ENCODE measurements at places on chromosomes 2 and 18. TPM values are rescaled to one million over a fixed set of nuclear protein-coding genes. Genes with fewer than 3 reads are reported as not detected.

COL4A3 gene
- total RNA-seq = 16.2 TPM

RBBP8 gene
- 27.7 TPM for total RNA-seq

CSRNP3 gene
- 3.1 TPM for total RNA-seq

FARSB gene
- 10.1 TPM for total RNA-seq

RIT2 gene
- not detected for total RNA-seq

LIMS3 gene
- total RNA-seq = 7.9 TPM

OTOS gene
- not detected for total RNA-seq

CHRNG gene
- not detected for total RNA-seq

FER1L5 gene
- 0.25 TPM for total RNA-seq

EFHD1 gene
- total RNA-seq = 1.1 TPM

CMPK2 gene
- 2.1 TPM for total RNA-seq

CCDC150 gene
- total RNA-seq = 6.7 TPM

ALPI gene
- not detected for total RNA-seq

ACTG2 gene
- total RNA-seq = not detected

SULT1C4 gene
- total RNA-seq = 0.19 TPM

RAB12 gene
- 75.7 TPM for total RNA-seq

GALR1 gene
- not detected for total RNA-seq

FRZB gene
- 0.66 TPM for total RNA-seq
